Activated T-cell treated with anti-CD3 and anti-CD28 coated beads, Interleukin-2, amount 50 U/mL, for 72 hours (primary cell): ENCODE measurements at places on chromosomes 11 and 22. TPM values are rescaled to one million over a fixed set of nuclear protein-coding genes. Genes with fewer than 3 reads are reported as not detected.

DNA sequence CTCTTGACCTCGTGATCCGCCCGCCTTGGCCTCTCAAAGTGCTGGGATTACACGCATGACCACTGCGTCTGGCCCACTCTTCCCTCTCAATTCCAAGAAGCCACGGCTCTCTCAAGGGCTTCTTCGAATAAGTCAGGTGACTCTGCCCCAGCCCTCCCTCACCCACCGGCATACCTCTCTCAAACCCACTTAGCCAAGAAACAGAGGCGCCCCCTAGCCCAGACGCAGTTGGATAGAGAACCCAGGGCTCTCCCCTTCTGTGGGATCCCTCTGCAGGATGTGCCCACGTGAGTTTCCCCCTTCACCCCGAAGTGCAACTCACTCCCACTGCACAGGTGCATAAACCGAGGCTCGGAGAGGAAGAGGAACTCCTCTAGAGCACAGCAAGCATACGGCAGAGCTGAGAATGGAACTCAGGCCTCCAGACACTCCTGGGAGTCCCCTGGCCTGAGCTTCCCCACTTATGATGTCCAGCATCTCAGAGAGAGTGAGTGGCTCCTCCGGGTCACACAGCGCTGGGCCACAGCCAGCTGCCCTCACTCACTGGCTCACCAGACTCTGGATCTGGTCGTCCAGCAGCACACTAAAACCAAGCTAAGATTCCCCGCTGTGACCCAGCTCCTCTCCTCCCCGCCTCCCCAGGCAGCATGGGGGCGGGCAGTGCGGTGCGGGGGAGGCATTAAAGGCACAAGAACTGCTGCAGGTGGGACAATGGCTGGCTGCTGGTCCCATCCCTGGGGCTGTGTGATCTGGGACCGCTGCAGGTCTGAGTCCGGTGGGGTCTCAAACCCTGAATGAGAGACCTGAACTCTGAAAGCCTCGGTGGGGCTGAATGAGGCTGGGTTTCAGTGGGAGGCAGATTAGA is 16.8 kb upstream of the RGL4 start:
- H3K27ac ChIP-seq, result no peak overlapping the region
- H3K27me3 ChIP-seq, result no peaks in the 10 kb centered on the region
- no peaks in the 10 kb centered on the region for H3K36me3 ChIP-seq
- H3K4me1 ChIP-seq, result no peaks in the 10 kb centered on the region
- no peak overlapping the region for H3K4me3 ChIP-seq

KIRREL3 gene
- total RNA-seq, result not detected

- peak overlapping the region; percentile 20 for H3K4me3 ChIP-seq
- H3K27me3 ChIP-seq, result no peaks in the 10 kb centered on the region
- H3K36me3 ChIP-seq, result peaks cover 4% of the 10 kb centered on the region
- DNase-seq, result peak; percentile 58
Measured at GRCh38 chr11:61797263-61797944, 4.7 kb downstream of the FEN1 start.

SAC3D1 gene
- 18.1 TPM for total RNA-seq

GRCh38 chr11:79006854-79007253 is 432.2 kb upstream of the NARS2 start:
- no peak for DNase-seq
- H3K4me3 ChIP-seq, result no peak overlapping the region
- H3K4me1 ChIP-seq, result no peaks in the 10 kb centered on the region
- no peak overlapping the region for H3K27ac ChIP-seq

- H3K4me3 ChIP-seq, result peak overlapping the region; percentile 76
- H3K4me1 ChIP-seq, result peaks cover 64% of the 10 kb centered on the region
- H3K36me3 ChIP-seq, result peaks cover 19% of the 10 kb centered on the region
- no peak for DNase-seq
- H3K27ac ChIP-seq, result peak overlapping the region; percentile 96
Measured at GRCh38 chr22:23225724-23226496, 45.6 kb downstream of the BCR start.

DNA sequence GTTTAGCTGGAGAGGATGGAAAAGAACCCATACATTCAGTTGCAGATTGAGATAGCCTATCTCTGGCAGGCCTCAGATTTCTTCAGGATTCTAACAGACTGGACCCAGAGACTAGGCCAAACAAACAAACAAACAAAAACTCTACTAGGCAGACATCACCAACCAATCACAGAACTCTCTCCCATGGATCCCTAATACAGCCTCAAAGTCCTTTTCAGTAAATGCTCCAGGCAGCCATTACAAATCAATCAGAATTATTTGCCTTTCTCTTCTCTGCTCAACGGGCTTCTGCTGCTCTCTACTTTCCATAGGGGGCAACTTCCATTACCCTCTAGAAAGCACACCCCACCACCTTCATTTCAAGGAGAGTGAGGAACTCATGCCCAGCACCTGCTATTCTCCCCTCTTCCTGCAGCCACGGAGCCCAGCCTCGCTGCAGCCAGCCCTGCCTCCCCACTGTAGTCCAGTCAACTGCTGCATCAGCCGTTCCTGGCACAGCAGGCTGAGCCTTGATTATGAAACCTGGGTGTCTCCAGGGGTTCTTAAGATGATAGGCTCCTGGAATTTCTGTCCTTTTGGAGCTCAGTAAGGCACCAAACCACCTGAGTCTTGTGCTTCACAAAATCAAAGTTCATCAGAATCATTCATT is 19.0 kb upstream of the SMIM35 start:
- no peak overlapping the region for H3K4me3 ChIP-seq
- no peak for DNase-seq
- peaks cover 4% of the 10 kb centered on the region for H3K27me3 ChIP-seq
- H3K4me1 ChIP-seq, result no peaks in the 10 kb centered on the region
- H3K27ac ChIP-seq, result no peak overlapping the region

- peak overlapping the region; percentile 27 for H3K4me3 ChIP-seq
- no peak overlapping the region for H3K27ac ChIP-seq
- H3K27me3 ChIP-seq, result no peaks in the 10 kb centered on the region
- DNase-seq, result no peak
- H3K4me1 ChIP-seq, result peaks cover 67% of the 10 kb centered on the region
- H3K36me3 ChIP-seq, result no peaks in the 10 kb centered on the region
Measured at GRCh38 chr11:65486570-65487466, 12.0 kb upstream of the MALAT1 start.

DNA sequence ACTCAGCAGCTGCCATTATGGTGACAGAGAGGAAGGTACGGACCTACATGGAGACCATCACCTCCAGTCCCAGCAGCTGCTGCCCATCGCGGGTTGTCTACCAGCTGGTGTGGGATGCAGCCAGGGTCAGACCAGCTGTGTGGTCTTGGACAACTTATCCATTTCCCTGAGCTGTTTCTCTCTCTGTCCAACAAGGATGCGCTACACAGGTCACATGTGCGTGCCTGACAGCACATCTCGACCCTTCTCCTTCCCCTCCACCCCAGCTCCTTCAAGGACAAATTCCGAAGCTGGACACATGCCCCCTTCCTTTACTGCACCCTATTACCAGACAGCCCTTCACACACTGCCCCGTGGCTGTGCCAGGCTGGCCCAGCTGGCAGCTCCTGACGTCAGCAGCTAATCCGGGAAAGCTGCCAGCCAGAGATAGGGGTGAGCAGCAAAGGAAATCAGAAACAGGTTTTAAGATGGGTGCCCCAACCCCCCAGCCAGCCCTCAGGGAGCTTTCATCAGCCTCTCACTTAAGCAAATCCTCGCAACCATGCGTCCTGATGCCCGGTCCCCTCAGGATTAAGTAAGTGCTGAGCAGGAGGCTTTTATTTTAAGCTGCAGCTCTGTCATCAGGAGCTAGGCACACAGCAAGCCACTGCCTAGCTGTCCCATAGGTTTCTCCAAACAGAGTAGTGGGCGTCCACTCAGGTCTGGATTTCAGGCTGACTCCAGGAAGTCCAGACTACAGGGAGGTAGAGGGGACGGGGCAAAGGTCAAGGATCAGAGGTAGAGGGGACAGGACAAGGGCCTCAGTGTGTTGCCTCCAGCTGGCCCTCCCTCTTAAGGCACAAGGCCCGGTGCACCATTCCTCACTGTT is 20.3 kb downstream of the TEF start:
- H3K36me3 ChIP-seq, result no peaks in the 10 kb centered on the region
- no peak overlapping the region for H3K27ac ChIP-seq
- H3K4me1 ChIP-seq, result peaks cover 29% of the 10 kb centered on the region
- DNase-seq, result no peak
- H3K27me3 ChIP-seq, result no peaks in the 10 kb centered on the region

- no peak for DNase-seq
- peaks cover 23% of the 10 kb centered on the region for H3K4me1 ChIP-seq
- H3K27me3 ChIP-seq, result no peaks in the 10 kb centered on the region
- no peak overlapping the region for H3K27ac ChIP-seq
- peaks cover 6% of the 10 kb centered on the region for H3K36me3 ChIP-seq
Measured at GRCh38 chr11:44621784-44622183, 56.3 kb downstream of the CD82 start.

DNA sequence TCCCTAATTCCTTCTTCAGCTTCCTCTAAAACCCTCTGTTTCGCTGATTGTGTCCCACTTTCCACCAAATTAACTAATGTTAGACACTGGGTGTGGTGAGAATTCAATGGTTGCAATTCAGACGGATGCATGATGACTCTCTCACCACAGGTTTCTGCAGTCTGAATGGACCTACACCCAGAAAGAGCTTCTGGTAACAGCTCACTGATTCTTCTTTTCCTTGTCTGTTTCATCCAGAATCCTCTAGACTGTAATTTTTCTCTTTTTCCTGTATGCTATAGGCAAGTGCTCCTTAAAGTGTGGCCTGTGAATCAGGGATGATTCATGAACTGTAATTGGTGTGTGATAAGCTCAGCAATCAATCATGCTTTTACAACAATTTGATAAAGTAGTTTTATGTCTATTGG is 18.1 kb downstream of the MMP10 start:
- H3K27ac ChIP-seq, result no peak overlapping the region
- H3K4me1 ChIP-seq, result peaks cover 5% of the 10 kb centered on the region
- peaks cover 29% of the 10 kb centered on the region for H3K27me3 ChIP-seq
- no peak overlapping the region for H3K4me3 ChIP-seq

SERPING1 gene
- total RNA-seq, result not detected

DNA sequence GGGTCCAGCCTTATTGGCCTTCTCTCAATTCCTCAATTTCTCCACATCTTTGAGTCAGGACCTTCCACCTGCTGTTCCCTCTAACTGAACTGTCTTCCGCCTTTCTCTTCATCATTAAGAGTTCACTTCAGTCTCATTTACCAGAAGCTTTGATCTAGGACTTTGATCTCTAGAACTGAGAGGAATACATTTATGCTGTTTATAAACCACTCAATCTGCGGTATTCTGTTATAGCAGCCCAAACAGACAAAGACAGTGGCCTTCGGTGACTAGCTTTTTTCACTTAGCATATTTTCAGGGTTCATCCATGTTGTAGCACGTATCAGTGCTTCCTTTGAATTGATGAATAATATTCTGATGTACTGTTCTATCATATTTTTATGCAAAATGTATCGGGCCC is 10.5 kb downstream of the CLPB start:
- H3K36me3 ChIP-seq, result peaks cover 6% of the 10 kb centered on the region
- H3K4me3 ChIP-seq, result no peak overlapping the region
- DNase-seq, result no peak
- peak overlapping the region; percentile 16 for H3K27ac ChIP-seq
- peaks cover 22% of the 10 kb centered on the region for H3K4me1 ChIP-seq
- H3K27me3 ChIP-seq, result no peaks in the 10 kb centered on the region

CAT gene
- total RNA-seq, result 26.2 TPM
